ENCODE measurements at places on chromosomes 1 and 21.

DNA sequence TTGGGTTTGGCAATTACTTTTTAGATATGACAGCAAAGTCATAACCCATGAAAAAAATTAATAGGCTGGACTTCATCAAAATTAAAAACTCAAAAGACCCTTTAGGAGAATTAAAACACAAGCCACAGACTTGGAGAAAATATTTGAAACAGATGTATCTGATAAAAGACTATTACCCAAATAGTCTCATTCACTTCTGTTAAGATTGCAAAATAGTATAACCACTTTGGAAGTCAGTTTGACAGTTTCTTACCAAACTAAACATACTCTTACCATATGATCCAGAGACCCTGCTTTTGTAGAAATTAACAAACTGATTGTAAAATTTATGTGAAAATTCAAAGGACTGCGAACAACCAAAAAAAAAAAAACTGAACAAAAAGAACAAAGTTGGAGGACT is 32.5 kb upstream of the SLC44A3 start:
- DNase-seq, result no peak

GRCh38 chr1:22845398-22845935 is 127.2 kb downstream of the LACTBL1 start:
- no peak for DNase-seq

- DNase-seq, result no peak
These were observed 398 bp upstream of the SLC30A10 start for GRCh38 chr1:219928791-219929118.

- DNase-seq, result no peak
These were observed 151.1 kb upstream of the DPT start for GRCh38 chr1:168879896-168880734.

- no peak for DNase-seq
These were observed 31.0 kb downstream of the KANK4 start for GRCh38 chr1:62288224-62288623.

GRCh38 chr1:191901651-191902050 is 256.6 kb upstream of the RGS18 start:
- no peak for DNase-seq

- DNase-seq, result no peak
These were observed 62.5 kb upstream of the GRHL3 start for GRCh38 chr1:24256687-24257086.

DNA sequence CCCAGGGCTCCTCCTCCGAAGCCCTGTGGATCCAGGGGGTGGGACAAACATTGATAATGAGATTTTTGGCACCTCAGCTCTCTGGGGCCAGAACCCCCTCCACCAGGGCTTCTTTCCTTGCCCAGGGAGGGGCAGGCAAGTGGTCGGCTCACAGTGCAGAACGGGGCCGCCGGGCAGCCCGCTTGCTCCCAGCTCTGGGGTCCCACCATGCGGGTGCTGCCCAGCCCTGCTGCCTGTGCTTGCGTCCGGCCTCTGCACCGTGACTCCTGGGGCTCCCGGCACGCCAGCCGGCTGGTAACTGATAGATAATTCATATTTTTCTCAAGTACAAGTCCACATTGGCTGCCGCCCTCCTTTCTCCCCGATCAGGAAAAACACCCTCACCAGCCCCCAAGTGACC is 42.0 kb upstream of the CCDC27 start:
- no peak for DNase-seq

DNA sequence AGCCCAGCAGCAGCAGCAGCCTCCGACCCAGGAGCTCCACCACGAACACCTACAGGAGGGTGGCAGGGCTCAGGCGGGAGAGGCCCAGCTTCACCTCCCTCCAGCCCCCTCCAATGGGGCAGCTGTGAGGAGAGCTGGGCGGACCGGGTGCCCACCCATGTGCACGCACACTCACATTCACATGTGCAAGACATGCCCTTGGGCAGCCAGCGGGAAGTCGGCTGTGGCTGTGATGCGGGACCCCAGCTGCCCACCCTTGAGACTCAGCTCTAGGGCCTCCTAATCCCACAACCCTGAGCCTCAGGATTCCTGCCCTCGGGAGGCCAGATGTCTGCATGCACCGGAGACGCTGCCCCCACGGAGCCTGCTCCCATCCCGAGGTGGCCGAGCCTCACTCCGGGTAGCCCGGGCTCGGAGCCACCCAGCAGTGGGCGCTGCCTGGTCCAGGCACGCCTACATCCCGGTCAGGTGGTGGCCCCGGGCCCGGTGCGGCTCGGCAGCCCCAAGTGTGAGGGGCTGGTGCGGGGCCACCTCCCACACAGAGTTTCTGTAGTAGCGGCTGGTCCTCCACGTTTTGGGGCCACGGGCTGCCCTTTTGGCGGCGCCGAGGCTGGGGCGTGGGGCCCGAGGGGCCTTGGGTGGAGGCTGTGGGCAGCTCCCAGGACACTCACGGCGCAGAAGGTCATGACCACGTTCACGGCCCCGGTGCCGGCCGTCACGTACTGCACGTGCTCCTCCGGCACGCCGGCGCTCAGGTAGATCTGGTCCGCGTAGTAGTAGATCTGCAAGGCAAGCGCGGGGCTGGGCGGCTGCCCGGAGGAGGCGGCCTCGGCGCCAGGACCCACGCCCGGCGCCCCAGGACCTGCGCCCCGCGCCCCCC is 12.9 kb upstream of the SLC2A7 start:
- DNase-seq, result no peak

DNA sequence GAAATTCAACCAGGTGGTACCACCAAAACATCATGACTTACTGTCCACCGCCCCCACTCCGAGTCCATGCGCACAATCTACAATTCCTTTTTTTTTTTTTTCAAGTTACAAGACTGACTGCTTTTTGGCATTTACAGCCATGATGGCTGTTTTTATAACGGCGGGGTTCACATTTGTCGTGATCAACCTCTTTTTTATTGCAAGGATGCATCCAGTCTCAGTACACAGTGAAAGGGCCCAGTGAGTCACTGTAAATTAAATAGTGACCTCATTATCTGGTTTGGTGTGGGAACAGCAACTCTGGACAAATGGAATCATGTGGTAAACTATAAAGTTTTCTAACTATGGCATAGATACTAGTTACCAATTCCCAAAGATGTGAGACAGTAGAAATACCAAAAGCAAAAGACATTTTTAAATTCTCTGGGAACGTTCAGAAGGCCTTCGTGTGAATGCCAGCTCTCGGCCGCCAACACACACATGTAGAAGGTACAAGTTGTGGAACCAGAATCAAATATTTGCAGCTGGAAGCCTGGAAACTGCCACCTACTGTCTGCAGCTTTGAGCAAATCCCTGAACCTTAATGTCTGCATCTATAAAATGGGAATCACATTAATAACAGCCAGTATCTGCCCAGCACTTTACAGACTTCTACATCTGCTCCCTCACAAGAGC is 4.9 kb downstream of the GLIS1 start:
- DNase-seq, result no peak

GRCh38 chr1:63675420-63675931 is 82.3 kb downstream of the PGM1 start:
- DNase-seq, result no peak

DNA sequence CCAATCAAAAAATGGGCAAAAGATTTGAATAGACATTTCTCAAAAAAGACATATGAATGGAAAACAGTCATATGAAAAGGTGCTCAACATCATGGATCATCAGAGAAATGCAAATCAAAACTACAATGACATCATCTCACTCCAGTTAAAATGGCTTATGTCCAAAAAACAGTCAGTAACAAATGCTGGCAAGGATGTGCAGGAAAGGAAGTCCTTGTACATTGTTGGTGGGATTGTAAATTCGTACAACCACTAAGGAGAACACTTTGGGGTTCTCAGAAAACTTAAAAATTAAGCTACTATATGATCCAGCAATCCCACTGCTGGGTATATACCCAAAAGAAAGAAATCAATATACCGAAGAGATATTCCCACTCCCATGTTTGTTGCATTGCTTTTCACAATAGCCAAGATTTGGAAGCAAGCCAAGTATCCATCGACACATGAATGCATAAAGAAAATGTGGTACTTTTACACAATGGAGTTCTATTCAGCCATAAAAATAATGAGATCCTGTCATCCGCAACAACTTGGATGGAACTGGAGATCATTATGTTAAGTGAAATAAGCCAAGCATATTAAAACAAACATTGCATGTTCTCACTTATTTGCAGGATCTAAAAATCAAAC is 17.9 kb downstream of the GBP5 start:
- DNase-seq, result no peak

DNA sequence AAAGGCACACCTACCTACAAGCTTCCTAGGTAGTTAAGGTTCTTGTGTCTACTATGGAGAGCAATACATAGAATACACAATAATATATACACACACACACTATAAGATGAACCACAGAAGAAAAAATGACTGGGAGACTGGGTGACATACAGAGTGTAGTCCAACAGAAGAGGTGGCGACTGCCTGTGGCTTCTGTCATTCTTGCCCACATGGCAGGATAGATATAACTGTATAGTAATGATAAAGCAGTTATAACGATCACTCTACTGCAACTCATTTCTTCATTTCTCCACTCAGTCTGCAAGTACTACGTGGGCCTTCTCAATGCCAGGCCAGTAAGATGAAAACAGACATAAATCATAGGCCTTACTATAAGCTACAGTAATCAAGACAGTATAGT is 113.8 kb upstream of the EDN2 start:
- DNase-seq, result no peak

Data from stimulated activated CD4-positive, alpha-beta T cell treated with anti-CD3 and anti-CD28 coated beads, Interleukin-2, amount 100 ng/mL, for 4 hours (primary cell).